ENCODE measurements at places on chromosomes 4 and X.

DNA sequence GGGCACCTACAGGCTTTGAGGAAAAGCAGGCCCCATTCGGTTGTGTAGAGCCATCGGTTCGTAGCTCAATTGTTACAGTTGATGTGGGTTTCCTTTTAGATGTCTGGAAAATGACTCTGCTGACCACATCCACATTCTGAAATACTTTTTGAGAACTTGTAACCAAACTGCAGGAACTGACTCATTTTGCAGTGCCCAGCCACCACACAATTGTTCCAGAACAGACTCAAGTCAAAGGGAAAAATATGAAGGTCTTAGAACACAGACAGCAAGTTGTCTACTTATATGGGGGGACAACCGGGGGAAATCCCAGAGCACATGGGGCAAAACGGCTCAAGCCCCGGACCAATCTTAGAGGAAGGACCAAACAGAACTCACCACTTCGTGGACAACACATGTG lies 557.6 kb upstream of the DIPK2B start:
- DNase-seq: no peak

DNA sequence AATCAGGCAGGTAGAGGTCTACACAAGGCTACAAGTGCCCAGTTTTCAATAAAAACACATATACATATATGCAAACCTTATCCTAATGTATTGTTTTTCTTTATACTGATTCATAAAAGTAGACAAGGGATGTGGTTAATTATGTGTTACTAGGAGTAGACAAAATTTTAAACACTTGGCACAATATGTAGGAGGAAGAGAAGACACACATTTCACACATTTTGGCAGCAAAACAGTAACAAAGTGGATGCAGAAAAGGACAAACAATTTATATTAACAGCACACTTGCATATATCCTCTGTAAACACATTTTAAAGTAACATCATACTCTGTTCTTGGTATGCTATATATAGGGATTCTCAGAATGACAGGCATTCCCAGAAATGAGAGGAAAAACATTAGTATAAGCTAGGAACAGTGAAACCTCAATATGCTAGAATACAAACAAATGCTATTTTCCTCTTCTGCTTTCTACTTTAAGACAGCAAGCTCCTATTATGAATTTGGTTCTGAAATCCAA lies 63.8 kb downstream of the GPRIN3 start:
- no peak for DNase-seq

DNA sequence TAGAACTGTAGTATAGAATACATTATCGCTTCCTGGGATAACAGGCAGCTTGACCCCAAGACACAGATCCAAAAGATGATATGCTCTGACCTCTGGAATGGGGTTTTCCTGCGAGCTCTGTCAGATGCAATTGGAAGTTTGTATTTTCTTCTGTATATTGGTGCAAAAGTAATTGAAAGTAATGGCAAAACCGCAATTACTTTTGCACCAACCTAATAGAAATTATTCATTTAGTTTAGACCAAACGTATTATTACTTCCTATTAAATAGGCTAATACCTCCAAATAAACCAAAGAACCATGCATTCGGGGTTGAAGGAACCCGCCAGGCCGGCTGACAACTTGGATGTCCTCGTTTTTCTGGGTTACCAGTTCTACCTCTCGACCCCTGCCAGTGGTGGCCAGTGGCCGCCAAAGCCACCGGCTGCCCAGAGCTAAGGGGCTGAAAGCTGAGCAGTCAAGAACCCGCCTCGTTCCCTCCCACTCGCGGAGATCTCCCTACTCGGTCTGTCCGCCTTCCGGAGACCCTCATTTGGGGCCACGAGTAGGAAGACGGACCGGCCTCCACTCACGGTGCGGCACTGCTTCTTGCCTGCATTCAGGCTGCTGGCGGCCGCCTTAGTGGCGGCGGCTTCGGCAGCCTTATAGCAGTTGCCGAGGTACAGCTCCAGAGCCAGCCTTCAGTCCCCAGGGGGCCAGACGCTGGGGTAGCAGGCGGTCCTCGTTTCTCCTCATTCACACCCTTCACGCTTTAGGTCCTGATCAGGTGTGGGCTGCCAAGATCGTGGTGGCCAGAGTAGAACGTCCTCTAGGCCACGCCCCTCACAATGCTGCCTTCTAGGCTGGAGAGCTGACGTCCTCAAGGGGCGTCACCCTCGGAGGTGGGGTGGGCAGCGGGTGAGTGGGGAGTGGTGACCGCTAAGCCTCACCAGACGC lies 121.9 kb downstream of the RBMX2 start:
- DNase-seq: peak; percentile 38

DNA sequence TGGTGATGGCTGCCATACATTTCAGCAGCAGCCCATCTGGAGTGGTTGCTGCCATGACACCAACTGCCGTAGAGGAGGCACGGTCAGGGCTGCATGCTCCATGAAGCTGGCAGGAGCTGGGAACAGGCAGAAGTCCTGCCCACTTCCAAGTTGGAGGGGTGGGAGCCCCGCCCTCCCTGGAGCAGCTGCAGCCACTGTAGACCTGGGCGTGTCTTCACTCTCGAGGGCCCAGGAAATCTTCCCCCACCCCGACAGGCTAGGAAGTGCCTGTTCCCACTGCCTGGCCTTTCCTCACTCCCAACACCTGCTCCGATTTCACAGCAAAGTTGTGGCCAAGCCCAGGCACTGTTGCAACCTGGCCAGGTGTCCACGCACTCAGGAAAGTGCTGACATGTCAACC lies 42.3 kb downstream of the NALF2 start:
- no peak for DNase-seq

- DNase-seq: no peak
These were observed 302.6 kb downstream of the CBLL2 start for GRCh38 chrX:22575161-22575845.

DNA sequence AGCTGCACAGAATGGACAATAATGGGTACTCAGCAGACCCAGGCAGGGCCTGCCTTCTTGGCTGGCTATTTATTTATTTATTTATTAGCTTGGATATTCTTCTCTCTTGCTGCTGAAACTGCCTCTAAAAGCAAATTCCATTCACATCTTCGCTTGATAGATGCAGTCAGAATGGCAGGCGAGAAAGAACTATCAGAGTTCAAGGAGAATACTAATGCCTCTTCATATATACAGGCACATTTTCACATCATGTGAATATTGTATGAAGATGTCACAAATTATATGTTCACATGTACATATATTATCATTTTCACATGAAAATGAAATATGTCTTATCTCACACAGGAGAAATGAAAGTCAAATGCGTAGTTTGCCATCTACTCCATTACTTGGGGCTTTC lies 479.7 kb upstream of the ATOH1 start:
- DNase-seq: no peak

DNA sequence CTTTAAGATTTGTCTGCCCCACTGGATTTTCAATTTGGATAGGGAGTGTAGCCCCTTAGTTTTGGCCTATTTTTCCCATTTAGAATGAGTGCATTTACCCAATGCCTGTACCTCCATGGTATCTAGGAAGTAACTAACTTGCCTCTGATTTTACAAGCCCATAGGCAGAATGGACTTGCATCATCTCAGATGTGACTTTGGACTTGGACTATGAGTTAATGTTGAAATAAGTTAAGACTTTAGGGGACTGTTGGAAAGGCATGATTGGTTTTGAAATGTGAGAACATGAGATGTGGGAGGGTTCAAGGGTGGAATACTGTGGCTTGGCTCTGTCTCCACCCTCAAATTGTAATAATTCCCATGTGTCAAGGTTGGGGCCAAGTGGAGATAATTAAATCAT lies 2480.2 kb downstream of the PCDH7 start:
- DNase-seq: no peak

DNA sequence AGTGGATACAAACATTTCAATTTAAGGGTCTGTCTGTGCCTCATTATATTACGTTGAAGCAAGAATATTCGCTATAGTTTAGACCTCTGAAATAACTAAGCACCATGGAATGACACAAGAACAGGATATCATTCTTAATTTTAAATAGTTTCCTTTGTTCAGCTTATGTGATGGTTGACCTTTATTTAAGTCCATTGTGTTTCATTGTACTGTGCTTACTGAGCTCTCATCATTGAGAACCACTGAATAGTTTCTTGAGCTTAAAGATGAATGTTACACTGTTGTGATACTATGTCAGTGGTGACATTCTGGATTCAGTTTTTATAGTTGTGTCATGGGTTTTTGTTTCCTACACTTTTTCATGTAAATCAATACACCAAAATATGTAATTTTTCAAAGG lies 239.3 kb downstream of the RPA4 start:
- no peak for DNase-seq

- no peak for DNase-seq
These were observed 75.4 kb downstream of the TMEM131L start for GRCh38 chr4:153541456-153542096.

DNA sequence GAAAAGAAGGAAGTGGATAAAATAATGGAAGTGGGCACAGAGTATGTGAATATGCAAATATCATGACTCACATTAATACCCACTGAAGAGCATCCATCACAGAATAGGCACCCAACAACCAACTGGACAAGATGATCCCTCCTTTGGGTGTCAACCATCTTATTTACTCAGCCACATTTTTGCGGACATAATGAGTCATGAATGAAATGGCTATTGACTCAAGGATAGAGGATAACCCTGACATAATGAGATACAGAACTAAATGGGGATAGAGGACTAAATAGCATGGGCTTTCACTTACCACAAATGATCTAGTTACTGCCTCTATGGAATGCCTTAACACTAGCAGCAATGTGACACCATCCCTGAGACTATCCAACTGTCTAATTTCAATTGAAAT lies 224.7 kb downstream of the ANTXR2 start:
- no peak for DNase-seq

GRCh38 chr4:8176547-8177399 lies 18.2 kb upstream of the ABLIM2 start:
- DNase-seq: no peak

DNA sequence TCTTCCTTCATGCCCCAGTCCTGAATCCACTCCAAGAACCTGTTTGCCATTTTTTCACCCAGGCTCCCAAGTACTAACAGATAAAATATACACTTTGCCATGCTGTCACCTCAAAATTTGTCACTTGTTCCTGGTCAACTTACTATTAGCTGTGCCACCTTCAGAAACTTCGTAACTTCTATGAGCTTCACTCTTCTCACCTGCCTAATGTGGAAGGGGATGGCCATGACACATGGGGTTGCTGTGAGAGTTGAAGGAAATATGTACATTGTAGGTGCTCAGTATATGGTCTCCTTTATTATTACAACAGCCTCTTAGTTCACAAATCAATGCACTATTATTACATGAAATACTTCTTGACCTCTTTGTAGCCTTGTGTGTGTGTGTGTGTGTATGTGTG lies 10.4 kb downstream of the TMSB4X start:
- DNase-seq: no peak

GRCh38 chr4:164892018-164892417 lies 15.0 kb downstream of the APELA start:
- no peak for DNase-seq

DNA sequence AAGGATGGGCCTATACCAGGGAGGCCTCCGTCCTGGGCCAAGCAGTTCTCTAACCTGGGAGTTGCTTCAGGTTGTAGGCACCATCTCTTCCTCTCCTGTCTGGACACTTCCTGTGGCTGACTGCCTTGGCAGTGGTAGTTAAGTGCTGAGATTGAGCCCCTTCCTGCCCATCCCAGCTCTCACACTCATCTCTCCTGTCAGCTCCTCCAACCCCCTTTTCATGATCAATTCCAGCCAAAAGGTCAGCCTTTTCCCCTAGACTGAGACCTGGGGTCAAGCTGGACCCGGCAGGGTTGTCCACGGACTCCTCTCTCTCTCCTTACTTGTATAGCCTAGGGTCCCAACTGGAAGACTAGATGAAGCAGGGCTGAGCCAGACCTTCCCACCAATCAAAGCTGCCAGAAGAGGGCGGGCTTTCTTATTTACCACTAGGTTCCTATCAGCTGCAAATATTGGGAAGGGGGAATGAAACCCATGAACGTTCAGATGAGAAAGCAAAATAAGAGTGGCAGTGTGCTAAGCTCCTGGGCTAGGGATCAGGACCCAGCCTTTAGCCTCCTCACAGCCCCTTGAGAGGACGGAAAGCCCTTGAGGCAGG lies 34.5 kb downstream of the KDM5C start:
- DNase-seq: no peak

DNA sequence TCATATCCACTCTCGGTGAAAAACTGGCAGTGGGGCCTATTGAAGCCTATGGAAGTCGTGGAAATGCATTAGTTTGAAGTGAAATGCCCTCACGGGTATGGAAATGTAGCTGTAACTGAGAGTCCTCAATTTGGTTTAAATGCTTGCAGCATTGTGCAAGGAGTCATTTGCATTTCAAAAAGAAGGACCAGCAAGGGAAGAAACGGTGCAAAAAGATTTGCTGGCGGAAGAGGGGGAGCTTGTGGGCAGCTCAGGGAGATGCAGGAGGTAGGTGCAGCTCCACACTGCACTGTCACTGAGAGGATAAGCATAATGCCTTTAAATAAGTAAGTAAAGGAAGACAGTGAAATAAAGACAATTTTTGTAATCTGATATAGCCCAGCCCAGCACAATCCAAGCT lies 400.4 kb upstream of the DIPK2B start:
- no peak for DNase-seq

DNA sequence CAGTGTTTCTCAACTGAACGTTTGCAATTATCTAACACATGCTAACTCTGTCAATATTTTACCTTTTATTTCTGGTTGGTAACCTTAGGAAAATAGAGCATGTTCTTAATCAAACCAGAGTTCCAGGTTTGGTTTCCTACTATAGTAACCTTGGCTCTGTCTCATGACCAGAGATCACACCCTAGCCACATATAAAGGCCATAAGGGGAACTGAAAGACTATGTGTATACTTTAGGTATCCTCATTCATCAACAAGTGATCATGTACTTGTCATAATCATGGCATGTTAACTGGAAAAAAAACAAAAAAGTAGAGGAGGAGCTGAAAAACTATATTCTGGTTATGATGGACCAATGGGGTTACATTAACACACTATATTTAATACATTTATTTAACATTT lies 302.4 kb downstream of the TEX13A start:
- DNase-seq: no peak

DNA sequence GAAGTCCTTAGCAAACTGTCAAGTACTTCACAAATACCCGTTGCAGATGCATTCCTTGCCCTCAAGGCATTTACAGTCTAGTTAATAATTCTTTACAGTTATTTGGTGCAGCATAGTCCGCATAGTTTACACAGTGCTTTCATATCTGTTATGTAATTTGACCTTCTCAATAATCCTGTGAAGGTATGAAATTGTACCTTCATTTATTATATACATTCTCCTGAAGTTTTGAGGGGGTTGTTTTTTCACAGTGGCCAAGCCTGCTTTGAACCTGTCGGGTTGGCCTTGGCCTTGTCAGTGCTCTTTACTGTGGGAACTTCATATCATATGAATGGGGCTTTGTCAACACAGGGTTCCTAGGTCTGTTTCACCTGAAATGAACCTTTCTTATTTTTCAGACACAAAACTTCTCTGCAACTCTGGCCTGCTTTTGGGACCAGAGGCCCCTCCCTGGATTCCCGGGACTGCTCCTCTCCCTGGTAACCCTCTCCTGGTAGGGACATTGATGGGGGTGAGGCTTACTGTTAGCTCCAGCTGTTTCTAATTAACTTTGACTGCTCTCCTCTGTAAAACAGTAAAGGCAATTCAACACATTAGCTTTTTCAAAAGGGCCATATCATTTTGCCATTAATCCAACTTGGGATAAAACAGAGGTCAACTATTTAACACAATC lies 9.1 kb downstream of the IGFBP7 start:
- DNase-seq: no peak
